ENCODE measurements at places on chromosomes 13 and 19. TPM values are rescaled to one million over a fixed set of nuclear protein-coding genes. Genes with fewer than 3 reads are reported as not detected.
A peak's percentile ranks its signal among the peaks of the same experiment; 100 is the strongest.

Gene URAD
- not detected for total RNA-seq

Gene DHDH
- total RNA-seq: 3.4 TPM

Gene MVB12A
- 32.0 TPM for total RNA-seq

Gene ONECUT3
- 5.9 TPM for total RNA-seq

Gene STAP2
- 42.5 TPM for total RNA-seq

Gene HCN2
- 1.4 TPM for total RNA-seq

Gene CEACAM3
- total RNA-seq: not detected

Gene PPM1N
- total RNA-seq: 0.48 TPM

Gene ZNF699
- 7.3 TPM for total RNA-seq

Gene QPCTL
- total RNA-seq: 8.2 TPM

Gene SMG9
- 44.5 TPM for total RNA-seq

Gene FPR3
- total RNA-seq: not detected

DNA sequence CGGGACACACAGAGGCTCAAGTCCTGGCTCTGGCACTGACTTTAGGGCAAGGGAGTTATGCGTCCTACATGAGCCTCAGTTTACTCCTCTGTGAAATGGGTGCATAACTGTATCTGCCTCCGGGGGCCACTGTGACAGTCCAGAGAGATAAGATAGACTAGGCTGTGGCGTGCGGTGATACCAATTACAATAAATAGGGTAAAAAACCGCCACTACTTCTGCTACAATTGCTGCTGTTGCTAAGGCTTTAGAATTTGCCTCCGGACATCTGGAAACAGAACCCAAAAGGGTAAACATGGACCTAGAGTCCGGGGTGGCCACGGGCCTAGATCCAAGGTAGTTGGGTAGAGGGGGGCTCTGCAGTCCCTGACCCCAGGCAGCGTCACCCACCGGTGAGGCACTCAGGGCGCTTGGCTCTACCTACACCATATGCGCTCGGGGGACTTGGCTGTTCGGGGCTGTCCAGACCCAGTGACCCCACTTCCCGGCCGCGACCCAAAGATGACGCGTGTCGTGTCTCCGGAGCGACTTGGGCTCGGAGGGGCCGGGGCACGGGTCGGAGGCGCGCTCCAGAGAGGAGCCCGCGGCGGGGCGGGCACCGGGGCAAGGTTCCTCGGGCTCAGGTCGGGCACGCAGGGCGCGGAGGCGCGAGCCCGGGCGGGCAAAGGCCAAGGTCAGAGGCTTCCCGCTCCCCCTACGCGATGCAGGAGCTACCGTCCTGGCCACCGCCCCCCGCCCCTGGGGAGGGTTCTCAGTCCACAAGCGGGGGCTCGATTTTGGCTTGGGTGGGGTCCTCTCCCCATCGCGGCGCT lies 1.1 kb downstream of the INSR start:
- peak; percentile 70 for DNase-seq

DNA sequence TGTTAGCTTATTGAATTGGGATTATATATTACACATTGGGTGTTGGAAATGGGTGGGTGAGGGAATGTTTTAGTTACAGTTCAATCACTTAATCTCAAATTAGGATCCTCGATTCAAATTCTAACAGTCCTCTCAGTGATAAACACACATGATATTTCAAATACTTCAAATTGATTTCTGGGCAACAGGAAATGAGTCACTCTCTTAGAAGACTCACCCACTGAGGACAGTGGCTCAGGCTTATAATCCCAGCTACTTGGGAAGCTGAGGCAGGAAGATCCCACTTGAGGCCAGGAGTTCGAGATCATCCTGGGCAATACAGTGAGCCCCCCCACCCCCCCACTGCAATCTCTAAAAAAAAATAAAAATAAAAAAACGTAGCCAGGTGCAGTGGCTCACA lies 435.3 kb downstream of the KLF12 start:
- DNase-seq: no peak

- DNase-seq: no peak
Measured at GRCh38 chr19:41671486-41671885, 16.6 kb downstream of the CEACAM7 start.

DNA sequence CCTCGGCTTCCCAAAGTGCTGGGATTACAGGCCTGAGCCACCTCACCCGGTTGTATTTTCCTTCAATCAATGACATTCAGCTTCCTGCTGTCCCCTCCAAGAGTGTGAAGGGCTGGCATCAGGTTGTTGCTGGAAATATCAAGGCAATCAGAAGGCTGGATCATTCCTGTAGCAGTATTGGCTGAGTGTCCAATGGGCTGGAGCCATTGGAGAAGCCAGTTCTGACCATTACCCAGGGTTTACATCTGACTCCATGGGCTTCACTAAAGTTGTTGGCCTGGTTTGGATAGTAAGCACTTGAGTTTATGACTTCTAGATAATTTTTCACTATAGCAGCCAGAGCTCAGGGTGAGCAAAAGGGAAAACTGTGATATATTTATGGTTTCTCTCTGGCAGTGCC lies 137.0 kb downstream of the DLEU7 start:
- DNase-seq: no peak

DNA sequence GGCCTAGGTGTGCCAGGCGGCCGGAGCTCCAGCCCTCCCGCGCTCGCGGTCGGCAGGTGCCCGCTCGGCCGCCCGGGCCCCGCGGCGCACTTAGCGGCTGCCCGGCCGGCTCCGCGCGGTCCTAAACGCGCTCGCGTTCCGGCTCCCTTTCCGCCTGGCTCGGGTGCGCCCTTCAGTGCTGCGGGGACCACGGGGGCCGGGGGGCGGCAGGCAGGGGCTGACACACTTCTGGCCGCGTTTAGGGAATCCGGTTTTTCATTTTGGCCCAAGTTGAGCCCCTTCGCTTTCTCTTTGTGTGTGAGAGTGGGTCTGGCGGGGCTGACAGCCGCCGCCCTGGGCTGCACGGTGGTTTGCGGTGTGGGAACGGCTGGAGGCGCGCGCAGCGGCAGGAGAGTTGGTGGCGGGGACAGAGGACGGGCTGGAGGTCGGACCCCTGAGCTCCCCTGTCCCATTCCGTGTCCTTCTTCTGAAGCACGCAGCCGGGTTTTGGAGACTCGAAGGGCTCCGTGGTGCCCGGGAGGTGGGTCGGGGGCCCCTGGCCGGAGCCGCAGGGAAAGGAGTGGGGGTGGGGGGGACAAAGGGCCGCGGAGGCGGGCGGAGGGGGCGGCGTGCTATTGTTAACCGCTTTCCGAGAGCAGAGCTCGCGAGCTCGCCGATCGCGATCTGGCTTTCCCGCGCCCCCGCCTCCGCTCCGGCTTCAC lies 3.1 kb downstream of the FGF9 start:
- no peak for DNase-seq

DNA sequence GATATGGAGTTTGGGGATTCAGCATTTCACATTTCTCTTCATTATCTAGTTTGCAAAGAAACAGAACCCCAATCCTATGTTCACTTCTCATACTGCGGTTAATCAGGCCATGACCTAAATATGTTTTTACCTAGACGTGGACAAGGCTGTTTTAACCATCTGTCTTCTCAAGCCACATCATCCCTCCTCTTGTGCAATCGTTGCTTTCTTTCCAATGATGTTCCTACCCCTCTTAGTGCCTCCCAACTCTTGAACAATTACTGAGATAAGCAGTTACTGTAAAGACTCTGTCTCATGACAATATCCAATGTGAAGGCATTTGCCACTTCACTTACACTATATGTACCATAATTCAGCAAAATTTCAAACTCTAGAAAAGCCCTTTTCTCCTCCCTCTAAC lies 406.2 kb downstream of the LIG4 start:
- no peak for DNase-seq

- no peak for DNase-seq
Measured at GRCh38 chr19:7833225-7834099, 3.4 kb downstream of the EVI5L start.

- no peak for DNase-seq
Measured at GRCh38 chr19:51064534-51065220, at the start of gene KLK13. TSS of gene KLK13 (minus strand) at chr19:51065092. CDS start at chr19:51065067, 25 bp downstream.

DNA sequence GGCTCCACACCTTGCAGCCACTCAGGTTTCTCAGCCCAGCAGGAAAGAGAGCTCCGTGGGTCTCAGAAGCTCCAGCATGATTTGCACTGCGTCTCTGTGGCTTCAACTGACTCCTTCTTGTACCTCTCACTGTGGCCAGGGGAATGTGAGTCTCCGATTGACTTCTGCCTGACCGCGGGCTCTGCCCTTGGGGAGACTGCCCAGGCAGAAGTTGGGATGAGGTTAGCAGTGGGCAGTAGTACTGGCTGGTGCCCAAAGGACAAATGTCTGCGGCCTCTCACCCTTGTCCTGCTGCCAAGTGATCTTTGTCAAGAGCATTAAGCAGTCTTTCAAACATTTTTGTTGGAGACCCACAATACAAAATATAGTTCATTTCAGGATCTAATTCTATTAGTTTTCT lies 34.4 kb upstream of the FXYD3 start:
- no peak for DNase-seq

DNA sequence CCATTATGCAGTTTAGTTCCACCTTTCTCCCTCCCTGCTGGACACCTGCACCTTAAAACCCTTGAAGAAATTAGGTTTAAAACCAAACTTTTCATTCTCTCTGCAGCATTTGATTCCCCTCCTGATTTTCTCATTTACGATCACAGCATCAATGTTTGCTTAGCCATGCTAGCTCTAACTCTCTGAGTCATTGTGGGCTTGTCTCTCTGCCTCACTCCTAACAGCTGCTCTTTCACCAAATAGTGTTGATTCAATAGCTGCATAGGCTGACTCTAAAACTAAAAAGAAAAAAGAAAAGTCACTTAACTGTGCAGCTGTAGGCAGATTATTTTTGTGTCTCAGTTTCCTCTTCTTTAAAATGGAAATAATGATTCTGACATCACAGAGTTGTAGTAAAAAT lies 1124.9 kb downstream of the DIAPH3 start:
- no peak for DNase-seq

GRCh38 chr19:16207490-16208025 lies 9.8 kb downstream of the AP1M1 start:
- DNase-seq: no peak

DNA sequence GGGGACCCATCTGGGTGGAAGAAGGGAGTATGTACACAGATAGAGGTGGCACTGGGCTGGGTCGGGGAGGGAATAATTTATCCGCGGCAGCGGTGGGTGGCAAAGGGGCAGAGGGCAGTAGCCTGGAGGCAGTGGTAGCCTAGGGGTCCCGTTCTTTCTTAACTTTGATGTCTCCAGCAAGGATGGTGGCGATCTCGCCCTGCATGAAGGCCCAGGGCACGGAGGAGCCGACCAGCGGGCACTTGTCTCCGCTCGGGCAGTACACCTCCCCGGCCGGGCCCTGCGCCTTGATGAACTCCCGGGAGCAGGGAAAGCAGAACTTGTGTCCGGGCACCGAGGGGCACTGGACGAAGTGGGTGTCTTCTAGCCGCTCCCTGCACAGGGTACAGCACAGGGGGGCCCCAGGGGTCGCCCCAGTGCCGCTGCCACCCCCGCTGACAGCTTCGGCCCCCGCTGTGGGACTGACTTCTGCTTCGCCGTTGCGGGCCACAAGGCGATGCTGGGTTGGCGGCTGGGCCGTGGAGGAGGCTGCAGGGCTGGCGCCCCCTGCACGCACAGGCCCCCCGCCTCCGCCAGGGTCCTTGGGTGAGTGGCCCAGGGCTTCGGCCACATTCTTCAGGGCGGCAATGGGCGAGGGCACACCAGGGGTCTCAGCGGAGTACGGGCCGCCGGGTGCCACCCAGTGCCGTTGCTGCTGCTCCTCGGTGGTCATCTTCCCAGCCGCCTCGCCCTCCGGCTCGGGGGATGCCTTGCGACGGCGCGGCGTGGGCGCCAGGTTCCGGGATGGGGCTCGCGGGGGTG lies 1.9 kb downstream of the IRF2BP1 start:
- no peak for DNase-seq

DNA sequence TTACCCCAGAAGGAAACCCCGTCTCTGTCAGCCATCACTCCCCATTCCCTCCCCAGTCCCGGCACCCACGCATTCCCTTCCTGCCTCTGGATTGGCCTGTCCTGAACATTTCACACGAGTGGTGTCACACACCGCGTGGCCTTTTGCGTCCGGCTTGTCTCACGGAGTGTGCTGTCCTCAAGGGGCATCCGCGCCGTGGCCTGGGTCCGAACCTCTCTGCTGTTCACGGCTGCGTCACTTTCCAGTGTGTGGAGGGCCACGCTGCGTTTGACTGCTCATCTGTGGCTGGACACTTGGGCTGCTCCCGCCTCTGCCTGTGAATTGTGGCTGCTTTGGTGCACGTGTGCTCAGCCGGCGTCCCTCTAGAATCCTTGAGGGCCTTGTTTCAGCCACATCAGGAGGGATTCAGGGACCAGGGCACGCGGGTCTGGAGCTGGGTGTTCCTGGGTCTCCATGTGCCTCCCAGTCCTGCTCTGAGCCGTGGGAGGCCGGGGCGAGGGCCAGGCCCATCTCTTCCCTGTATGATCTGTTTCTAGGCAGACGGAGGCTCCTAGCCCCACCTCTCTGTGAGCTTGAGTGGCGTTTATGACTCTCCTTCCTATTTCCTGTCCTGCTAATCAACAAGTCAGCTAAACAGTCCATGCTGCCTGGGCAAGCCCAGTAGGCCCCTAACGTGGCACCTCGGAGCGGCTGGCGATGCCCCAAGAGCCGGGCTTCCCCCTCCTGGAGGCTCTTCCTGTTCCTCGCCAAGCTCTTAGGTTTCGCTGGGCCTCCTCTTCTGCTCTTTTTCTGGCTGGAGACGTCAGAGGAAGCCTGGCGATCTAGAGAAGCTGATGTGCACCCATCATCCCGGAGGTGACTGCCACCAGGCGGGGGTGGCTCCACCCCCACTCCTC lies 8.1 kb downstream of the STK11 start:
- DNase-seq: peak; percentile 64

GRCh38 chr13:43303033-43303729 lies 279.8 kb downstream of the DNAJC15 start:
- no peak for DNase-seq

- no peak for DNase-seq
Measured at GRCh38 chr19:28185646-28186045, 1027.3 kb downstream of the UQCRFS1 start.

DNA sequence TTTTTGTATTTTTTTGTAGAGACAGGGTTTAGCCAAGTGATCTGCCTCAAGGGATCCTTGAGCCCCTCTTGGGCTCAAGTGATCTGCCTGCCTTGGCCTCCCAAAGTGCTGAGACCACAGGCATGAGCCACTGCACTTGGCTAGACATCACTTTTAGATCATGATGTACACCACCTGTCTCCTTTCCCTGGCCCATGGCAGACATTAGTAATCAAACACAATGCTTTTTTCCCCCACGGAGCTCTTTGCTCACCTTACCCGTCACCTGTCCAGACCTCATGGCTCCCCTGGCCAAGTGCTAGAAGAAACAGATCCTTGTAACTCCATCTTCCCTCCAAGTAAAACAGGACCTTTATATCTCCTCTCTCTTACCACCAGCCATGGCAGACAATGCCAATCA lies 18.4 kb downstream of the NUMBL start:
- no peak for DNase-seq

DNA sequence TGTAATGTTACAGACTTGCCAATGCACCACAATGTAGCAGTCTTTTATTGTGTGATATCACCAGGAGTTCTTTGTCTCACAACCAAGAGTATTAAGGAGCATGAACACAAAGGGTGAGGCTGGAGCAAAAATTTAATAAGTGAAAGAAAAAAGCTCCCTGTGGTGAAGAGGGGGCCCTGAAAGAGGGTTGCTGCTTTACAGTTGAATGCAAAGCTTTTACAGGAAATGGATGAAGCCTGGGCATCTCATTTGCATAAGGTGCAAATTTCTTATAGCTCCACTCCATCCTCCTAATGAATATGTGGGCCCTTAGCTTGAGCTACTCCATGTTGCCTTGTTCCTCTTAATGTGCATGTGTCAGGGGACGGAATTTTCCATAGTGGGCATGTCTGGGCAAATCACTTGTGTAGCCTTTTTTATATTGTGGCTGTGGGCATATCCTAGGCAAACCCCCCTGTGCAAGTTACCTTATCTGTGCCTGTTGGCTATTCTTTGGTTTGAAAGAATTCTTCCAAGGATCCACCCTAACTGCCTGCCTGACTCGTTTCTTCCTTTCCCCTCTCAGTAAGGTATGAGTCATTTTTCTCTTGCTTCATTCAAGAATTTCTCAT lies 45.3 kb upstream of the TRPC4 start:
- no peak for DNase-seq

All from type B pancreatic cell (in vitro differentiated cells).